ENCODE measurements at places on chromosomes 3 and 15.

DNA sequence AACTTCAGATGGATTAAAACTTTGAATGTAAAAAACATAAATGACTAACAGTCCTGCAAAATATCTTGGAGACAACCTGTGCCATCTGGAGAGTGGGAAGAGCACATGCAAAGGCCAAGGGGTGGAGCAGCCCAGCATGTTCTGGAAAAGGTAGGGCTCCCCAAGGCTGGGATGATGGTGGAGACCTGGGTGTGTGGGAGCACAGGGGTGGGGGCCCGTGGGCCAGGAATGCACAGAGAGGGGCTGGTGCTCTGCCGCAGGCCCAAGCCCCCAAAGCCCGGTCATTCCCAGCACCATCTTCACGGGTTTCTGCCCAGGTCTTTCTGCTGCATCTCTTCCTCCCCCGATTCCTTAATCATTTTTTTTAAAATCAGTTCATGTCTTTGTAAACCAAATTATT lies 9.7 kb upstream of the GATA2 start:
- DNase-seq, result no peak

- no peak for DNase-seq
Observed at GRCh38 chr3:44476963-44477311, 533 bp downstream of the ZNF445 start.

- DNase-seq, result no peak
Observed at GRCh38 chr15:72200395-72201237, 3.0 kb upstream of the GRAMD2A start.

- no peak for DNase-seq
Observed at GRCh38 chr3:169493521-169494141, 169.9 kb downstream of the MECOM start.

- DNase-seq, result no peak
Observed at GRCh38 chr3:69761896-69762767, 22.9 kb downstream of the MITF start.

DNA sequence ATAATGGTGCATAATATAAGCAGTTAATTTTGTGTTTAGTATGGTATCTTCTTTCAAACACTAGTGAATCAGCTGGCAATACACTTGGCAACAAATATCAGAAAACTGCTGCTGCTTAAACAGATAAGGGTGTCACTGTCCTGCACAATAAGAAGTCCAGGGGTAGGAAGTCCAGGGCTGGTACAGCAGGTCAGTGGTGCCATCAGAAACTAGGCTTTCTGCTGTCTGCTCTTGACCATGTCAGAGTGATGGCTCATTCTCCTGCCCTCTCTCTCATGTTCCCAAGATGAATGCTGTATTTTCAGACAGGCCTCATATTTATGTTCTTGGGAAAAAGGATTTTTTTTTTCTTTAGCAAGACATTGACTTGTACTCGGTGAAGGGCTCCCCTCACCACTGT lies 9.2 kb upstream of the GRK7 start:
- DNase-seq, result no peak

- DNase-seq, result no peak
Observed at GRCh38 chr15:100941536-100941935, 22.4 kb downstream of the LRRK1 start.

GRCh38 chr3:141291559-141292355 lies 60.1 kb downstream of the PXYLP1 start:
- DNase-seq, result no peak

DNA sequence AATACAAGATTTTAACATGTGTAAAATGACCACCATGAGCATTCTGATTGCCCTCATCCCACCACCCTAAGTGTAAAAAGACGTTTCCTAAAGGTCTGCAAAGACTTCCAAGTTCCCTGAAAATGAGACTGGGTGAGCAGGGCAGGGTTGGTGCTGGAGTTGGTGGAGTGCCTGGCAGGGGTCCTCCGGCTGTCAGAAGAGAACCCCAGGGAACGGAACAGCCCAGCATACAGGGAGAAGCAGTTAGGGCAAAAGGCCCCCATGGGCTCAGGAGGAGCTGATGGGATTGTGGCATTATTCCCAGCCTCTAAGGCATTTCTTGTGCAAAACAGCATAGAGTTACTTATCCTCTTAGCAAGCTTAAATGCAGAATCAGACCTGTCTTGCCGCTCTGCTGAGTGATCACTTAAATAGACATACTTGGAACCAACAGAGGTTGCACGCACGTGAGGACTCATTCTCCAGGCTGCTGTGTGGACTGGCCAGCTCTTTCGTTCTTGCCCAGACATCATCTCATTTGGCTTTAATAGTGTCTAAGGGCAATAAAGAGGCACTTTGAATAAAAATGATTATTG lies 36.0 kb downstream of the XYLB start:
- no peak for DNase-seq
